ENCODE measurements at places on chromosomes 13 and 19.

- DNase-seq, result no peak
These were observed 1.9 kb upstream of the C1QTNF9 start for GRCh38 chr13:24307211-24308067.

- DNase-seq, result no peak
These were observed 46.3 kb upstream of the ZNF737 start for GRCh38 chr19:20611866-20612265.

DNA sequence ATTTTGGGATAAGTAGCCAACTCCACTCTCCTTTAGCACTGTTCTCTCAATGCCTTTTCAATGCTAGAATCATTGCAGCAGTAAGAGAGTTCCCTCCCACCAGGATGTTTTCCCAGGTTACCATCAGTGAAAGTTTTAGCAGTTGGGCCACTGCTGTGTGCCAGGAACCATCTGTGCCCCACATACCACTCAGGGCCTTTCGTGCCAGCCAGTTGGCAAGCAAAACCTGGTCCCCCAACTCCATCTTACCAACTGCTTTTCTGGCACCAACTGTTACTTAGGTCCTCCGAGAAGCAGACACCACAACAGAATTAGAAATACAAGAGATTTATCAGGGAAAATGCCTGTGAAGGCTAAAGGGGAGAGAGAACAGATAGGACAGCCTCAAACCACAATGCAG is 533.4 kb upstream of the NBEA start:
- DNase-seq, result no peak

- no peak for DNase-seq
These were observed 10.9 kb downstream of the ARHGEF1 start for GRCh38 chr19:41893899-41894298.

- no peak for DNase-seq
These were observed 388.9 kb upstream of the DACH1 start for GRCh38 chr13:72255908-72256307.

GRCh38 chr13:59672445-59672844 is 491.3 kb downstream of the DIAPH3 start:
- no peak for DNase-seq
